ENCODE measurements at places on chromosomes 2 and 18. TPM values are rescaled to one million over a fixed set of nuclear protein-coding genes. Genes with fewer than 3 reads are reported as not detected.

The ABCG5 gene
- not detected for total RNA-seq

The CHRNA1 gene
- not detected for total RNA-seq

The CRYGD gene
- total RNA-seq = not detected

The TEX44 gene
- total RNA-seq = not detected

The GTF2A1L gene
- not detected for total RNA-seq

The ZEB2 gene
- not detected for total RNA-seq

Data from tracheal epithelial cell (primary cell).